ENCODE measurements at places on chromosomes 12 and 14.

DNA sequence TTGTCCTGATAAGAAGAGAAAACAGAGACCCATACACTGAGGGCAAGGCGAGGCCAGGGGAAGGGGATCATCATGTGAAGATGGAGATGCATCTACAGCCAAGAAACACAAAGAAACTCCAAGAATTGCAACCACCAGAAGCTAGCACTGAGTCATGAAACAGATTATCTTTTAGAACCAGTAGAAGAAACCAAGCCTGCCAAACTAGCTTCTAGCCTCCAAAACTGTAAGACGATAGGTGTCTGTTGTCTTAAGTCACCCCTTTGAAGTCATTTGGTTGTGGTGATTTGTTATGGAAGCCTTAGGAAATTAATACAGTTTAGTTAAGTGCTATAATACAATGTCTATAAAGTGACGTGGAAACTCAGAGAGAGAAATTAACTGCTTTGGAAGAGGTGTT lies 15.4 kb downstream of the KCNC2 start:
- DNase-seq, result no peak

- no peak for DNase-seq
Observed at GRCh38 chr14:23719225-23719985, 83.2 kb downstream of the DHRS2 start.

GRCh38 chr12:25866586-25867378 lies 91.7 kb upstream of the RASSF8 start:
- DNase-seq, result no peak

GRCh38 chr14:62144863-62145262 lies 382.6 kb downstream of the SNAPC1 start:
- no peak for DNase-seq

- no peak for DNase-seq
Observed at GRCh38 chr14:89807892-89808291, 146.6 kb downstream of the EFCAB11 start.

DNA sequence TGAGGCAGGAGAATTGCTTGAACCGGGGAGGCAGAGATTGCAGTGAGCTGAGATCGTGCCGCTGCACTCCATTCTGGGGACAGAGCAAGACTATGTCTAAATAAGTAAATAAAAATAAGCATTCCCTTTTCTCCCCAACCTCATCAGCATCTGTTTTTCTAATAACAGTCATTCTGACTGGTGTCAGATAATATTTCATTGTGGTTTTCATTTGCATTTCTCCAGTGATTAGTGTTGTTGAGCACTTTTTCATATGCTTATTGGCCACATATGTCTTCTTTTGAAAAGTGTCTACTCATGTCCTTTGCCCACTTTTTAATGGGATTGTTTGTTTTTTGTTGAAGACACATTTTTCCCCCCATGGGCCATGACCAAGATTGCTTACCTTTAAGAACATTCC lies 243.2 kb downstream of the ADAMTS20 start:
- DNase-seq, result no peak

GRCh38 chr12:122942637-122943036 lies 23.6 kb downstream of the ABCB9 start:
- DNase-seq, result no peak

- DNase-seq, result no peak
Observed at GRCh38 chr14:89251061-89251460, 166.0 kb downstream of the FOXN3 start.

DNA sequence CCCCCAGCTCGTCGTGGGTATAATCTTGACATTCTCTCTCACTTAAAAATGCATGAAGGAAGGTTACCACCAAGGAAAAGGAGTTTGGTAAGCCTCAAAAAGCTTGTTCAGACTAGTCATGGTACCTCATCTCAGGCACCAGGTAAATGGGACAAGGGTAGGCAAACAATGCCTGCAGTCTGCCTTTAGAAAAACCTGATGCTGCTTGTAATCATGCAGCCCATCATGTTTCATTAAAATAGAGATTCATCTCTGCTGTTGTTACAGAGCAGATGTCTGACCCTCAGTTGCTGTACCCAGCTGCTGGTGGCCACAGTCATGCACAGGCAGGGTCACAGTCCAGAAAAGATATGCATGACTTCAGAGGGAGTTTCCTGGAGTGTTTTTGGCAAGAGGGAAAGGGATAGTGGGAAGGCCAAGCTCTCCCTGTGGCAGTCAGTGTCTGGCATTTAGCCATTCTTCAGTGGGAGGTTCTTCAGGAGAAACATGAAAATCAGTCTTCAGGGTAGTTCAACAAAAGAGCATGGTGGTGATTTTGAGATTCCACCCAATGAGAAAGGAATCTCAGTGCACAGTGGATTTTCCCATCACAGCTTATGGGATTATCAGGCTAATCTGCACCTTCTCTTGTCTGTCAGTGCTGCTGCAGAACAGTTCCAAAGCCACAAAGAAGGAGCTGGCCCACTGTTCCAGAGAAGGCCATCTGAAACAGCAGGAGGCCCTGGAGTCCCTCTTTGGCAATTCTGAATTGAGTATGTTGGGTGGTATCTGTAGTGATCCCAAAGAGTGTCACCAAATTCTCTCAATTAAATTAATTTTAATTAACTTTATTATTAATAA lies 202.7 kb upstream of the FRMD6 start:
- DNase-seq, result no peak

DNA sequence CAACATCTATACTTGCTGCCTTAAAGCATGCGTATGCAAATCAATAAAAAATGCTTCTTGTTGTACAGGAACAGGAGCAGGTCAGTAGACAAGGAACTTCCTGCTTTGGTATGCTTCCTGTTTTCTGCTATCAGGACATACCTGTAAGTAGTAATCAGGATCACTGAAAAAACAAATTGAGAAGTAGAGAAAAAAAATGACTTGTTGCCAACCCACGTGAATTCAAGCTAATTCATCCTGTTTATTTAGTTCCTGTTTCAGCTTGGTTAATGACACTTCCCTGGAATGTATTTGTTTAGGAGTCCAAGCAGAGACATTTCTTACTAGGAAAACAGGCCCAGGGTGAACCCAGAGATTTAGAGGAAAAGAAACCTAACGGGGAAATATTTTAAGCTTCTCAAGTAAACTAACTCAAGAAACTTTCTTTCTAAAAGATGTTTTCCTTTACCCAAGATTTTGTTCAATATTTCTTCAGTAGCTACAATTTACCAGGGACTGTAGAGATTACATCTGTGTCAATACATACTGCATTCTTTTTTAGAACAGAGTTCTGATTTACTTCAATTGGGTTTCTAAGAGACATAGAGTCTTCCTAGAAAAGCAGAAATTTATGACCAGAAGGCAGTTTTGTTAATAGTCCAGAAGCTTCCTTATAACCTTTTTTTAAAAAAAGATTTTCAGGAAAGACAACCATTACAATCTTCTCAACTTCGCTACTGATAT lies 124.2 kb downstream of the PAWR start:
- DNase-seq, result no peak

- no peak for DNase-seq
Observed at GRCh38 chr12:54019924-54020590, 8.2 kb upstream of the HOXC6 start.

- DNase-seq, result no peak
Observed at GRCh38 chr12:125549836-125550235, 484.6 kb downstream of the AACS start.

- DNase-seq, result no peak
Observed at GRCh38 chr14:64727551-64728071, 23.4 kb downstream of the PLEKHG3 start.

Data from fibroblast of the conjunctiva (primary cell).